HL-60 (cell line): ENCODE measurements at places on chromosomes 1 and 21.

- no peak for DNase-seq
Measured at GRCh38 chr1:206786212-206786886, 14.1 kb upstream of the IL10 start.

- no peak for DNase-seq
Measured at GRCh38 chr1:103576065-103576464, 4.7 kb downstream of the AMY2B start.

DNA sequence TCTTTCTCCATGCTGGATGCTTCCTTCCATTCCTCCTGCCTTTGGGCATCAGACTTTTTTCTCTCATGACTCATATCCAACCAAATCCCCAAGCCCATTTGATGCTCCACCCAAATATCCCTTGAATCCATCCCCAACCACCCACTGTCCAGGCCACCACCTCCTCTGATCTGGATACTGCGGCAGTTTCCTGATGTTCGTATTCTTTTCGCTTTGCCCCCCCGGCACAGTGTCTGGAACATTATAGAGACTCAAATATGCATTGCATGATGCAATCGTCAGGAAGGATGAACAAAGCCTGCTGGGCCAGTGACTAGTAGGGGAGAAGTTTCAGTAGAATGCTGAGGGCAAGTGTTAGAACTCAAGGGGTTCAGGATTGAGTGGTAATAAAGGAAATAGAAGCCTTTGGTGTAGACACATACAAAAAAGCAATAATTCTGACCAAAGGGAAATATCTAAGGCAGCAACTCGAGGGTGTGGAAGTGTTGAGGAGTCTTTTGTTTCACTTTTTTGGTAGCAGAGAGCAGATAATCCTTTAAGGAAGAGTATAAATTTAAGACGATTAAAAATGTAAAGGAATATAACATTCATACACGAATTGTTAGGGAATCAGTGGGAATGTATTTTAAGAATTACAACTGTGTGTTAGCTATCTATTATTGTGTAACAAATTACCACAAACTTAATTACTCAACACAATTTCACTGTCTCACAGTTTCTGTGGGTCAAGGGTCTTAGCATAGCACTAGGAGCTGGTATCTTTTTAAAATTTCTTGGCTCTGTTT, 7.5 kb downstream of the S100A11 start:
- DNase-seq: no peak

DNA sequence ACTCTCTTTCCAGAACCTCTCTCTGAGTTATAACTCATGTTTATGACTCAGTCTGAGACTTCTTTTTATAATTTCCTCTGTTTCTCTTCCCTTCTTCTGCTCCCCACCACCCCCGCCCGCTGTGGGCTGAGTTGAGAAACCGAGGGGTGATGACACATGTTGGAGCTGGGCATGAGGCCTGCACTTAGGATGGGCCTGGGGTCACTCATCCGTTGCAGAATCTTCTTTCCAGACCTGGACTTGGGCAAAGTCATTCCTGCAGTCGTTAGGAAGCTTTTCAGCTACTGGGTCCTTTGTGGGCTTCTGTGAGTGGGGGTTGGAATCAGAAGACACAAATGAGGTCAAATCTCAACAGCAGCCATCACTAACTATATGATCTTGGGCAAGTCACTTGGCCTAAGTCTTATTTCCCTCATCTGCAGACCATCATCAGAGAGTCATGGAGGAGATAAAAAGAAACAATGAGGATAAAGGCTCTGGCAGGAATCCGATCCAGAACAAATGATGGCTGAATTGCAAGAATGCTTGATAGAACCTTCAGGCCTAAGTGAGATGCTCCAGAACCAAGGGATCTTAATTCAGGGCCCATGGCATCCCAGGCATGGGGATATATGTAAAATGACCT, 53.4 kb downstream of the RPS6KA1 start:
- no peak for DNase-seq

- no peak for DNase-seq
Measured at GRCh38 chr1:156515956-156516355, 15.4 kb upstream of the MEF2D start.

DNA sequence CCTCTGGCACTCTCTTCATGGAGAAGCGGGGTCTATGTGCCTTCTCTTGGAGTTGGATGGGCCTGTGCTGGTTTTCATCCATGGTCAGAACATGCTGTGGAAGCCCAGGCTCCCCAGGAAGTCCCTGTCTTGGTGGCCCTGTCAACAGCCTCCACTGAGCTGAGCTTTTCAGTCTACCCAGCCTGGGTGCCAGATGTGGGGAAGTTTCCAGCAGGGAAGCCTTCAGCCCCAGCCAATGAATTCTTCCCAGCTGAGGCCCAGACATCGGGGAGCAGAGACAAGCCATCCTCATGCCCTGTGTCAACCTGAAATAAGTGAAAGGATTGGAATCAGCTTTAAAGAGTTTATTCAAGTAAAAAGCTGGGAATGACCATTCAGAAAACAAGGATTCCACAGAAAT, 75.1 kb upstream of the PGBD5 start:
- DNase-seq: no peak

DNA sequence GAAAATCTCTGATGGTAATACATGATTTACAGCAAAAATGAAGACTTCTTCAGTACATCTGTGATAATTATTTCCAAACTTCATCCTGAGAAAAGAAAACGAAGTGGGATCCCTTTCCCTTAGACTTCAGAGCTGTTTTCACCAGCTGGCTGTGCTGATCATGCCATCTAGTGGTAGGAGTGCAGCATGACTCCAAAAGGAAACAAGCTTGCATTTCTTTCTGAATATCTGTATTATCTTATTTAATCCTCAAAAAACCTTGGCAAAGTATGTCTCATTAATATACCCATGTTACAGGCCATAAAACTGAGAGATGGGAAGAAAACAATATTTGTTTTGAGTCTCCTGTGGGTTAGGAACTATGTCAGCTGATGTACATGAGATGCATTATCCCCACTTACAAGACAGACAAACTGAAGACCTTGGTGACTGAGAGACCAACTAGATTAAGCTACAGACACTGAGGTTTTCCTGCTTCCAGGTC, 9.8 kb upstream of the GJA8 start:
- DNase-seq: peak; percentile 23

DNA sequence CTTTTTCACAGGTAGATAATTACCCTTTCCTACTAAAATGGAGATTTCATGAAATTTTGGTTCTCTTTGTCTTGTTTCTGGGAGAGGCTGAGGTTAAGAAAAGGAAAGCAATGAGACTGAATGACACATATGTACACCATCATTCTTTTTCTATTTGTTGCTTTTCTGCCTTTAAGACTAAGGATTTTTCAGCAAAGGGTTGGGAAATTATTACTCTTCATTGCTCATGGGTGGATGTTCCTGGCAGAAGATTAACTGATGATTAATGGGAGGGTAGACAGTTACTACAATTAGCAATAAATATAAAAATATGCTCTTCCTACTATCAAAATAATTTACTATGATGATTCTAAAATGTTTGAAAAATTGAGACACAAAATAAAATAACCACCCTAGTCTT, 316.5 kb upstream of the USP24 start:
- no peak for DNase-seq

GRCh38 chr1:203036537-203036936, 10.2 kb downstream of the PPFIA4 start:
- no peak for DNase-seq

- no peak for DNase-seq
Measured at GRCh38 chr21:45513003-45513717, 29.1 kb downstream of the SLC19A1 start.

DNA sequence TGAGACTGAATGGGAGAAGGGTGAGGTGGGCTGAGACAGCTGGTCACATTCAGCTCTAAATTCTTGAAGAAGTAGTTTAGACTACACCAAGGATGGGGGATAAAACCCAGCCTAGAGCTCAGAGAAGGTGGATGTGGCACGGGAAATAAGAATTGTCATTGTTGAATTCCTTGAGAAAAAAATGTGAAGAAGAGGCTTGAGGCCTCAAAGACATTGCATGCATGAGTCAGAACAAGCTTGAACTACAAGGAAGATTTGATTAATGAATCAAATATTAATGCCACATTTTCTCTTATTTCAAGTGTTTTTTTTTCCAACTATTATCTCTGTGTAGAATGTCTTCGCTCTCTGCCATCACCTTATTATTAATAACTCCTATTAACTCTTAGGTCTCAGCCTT, 58.9 kb downstream of the MAP3K7CL start:
- no peak for DNase-seq

GRCh38 chr1:214579183-214579582, 23.8 kb upstream of the CENPF start:
- DNase-seq: peak; percentile 20

DNA sequence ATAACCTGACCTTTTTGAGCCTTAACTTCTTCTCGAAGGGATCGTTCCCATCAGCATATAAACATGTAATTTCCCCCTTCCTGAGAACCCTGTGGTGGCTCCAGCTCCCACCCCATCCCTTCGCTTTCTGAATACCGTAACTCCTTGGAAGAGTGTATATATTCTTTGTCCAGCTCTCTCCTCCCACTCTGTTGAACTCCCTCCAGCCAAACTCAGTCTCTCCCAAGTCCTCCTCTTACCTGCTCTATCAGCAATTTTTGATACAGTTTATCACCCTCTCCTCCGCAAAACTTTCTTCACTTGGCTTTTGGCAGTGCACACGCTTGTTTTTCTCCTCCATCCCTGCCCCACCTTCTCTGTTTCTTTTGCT, 109.9 kb upstream of the SLC25A33 start:
- DNase-seq: no peak

- no peak for DNase-seq
Measured at GRCh38 chr1:229397762-229398161, 36.1 kb downstream of the ACTA1 start.

- DNase-seq: no peak
Measured at GRCh38 chr1:42721926-42722325, 18.1 kb downstream of the CLDN19 start.

GRCh38 chr1:15248216-15248615, 1.2 kb downstream of the FHAD1 start:
- no peak for DNase-seq

DNA sequence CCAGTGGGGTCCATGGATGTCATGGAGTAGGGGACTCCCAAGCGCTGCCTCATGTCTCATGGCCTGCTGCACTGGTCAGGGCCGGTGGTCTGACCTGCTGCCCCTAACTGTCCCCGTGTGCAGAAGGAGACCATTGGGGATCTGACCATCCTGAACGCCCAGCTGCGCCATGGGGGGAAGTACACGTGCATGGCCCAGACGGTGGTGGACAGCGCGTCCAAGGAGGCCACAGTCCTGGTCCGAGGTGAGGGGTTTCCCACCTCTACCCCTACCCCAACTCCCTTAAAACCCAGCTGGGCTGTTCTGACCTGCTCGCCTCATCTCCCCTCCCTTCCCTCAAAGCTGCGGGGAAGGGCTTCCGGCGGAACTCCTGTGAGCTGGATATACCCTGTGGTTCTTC, 18.6 kb downstream of the TMEM81 start:
- DNase-seq: no peak

DNA sequence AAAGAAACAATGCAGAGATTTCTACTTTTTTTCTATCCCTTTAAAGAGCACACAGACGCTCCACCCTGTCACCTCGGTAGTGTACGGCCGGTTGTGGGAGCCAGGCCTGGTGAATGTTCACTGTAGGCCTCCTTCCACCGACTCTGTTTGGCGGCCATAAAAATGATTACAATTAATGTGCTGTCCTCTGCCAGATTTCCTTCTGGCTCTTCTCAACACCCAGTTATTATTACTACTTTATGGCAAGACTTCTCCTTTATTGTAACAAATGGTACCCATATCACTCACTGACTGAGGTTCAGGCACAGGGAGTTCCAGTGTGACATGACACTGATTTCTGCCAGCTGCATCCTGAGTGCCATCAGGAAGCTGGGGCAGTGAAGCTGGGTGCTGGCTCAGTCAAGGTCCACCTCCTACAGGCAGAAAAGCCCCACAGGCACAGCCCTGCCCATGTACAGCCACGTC, 37.4 kb downstream of the GPR161 start:
- no peak for DNase-seq

DNA sequence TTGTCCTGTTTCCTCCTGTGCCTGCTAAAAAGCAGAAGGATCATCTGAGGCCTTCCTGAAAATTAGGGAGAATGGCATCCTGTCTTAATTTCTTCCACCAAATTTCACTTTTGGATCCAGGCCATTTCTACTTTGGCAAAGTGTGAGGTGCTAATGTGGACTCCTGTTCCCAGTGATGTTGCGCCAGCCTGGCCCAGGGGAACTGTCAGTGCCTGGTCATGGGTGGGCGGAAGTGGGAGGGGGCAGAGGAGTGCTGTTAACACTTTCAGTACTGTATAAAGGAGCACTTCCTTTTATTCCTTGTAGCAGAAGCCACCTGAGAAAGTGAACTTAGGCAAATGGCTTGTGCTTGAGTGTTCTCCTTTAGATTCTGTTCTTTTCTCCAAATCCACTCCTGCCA, 19.9 kb downstream of the ELAPOR1 start:
- DNase-seq: no peak

DNA sequence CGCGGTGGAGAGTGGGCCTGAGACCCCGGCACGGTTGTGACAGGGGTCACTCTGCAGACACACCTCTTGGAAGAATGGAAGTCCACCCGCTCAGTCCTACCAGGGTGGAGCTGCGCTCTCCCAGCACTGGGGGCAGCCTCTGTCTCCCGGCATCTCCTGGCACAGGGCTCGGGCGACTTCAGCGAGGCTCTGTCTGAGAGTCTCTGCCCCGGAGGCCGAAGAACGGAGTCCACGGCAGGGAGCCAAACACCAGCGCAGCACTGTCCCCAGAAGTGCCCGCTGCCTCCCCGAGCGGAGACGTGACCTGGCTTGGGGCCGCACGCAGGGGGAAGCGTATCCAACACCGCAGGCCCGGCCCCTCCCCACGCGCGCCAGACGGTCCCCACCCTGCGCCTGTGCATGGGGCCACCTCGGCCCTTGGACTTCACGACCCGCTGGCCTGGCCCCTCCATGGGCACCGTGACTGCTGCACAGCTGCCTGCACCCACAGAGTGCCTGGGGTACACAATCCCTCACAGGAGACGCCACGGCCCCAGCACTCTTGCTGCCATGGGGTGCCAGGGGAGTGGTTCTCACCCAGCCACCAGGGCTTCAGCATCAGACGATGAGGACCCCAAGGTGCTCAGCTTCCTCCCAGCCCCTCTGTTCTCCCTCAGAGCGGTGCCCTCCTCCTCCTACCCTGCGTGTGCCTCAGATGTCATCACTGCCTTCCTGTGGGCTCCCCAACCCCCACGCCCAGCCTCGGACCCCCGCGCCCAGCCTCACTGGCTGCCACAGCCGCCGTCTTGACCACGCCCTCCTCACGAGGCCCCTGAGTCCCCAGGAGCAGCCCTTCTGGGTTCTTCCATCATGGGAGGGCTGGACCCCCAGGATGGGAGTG, 14.9 kb upstream of the RNF223 start:
- DNase-seq: no peak

GRCh38 chr1:71676979-71677925, 596.4 kb upstream of the ZRANB2 start:
- DNase-seq: no peak

- no peak for DNase-seq
Measured at GRCh38 chr1:175054736-175055135, 12.9 kb upstream of the TNN start.
